ENCODE measurements at places on chromosomes 6 and 20.

DNA sequence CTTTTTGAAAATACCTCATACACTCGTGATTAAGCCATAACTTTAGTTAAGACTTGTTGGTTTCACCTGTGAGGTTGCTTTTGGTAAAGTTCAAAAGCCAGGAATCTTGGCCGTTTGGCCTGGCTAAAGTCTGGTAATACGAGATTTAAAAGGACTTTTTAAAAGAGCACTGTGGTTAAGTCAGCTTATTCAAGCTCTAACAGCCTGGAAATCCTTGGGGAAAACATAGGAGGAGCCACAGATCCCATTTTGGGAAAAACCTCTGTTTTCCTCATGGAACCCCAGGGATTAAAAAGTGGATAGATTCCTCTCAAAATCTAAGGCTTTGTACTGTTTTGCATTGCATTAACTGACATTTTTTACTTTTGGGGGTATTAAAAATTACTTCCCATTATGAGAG is 13.7 kb upstream of the SLC22A16 start:
- no peak for DNase-seq

- DNase-seq: peak; percentile 78
Measured at GRCh38 chr20:2172305-2173175, 70.9 kb downstream of the STK35 start.

DNA sequence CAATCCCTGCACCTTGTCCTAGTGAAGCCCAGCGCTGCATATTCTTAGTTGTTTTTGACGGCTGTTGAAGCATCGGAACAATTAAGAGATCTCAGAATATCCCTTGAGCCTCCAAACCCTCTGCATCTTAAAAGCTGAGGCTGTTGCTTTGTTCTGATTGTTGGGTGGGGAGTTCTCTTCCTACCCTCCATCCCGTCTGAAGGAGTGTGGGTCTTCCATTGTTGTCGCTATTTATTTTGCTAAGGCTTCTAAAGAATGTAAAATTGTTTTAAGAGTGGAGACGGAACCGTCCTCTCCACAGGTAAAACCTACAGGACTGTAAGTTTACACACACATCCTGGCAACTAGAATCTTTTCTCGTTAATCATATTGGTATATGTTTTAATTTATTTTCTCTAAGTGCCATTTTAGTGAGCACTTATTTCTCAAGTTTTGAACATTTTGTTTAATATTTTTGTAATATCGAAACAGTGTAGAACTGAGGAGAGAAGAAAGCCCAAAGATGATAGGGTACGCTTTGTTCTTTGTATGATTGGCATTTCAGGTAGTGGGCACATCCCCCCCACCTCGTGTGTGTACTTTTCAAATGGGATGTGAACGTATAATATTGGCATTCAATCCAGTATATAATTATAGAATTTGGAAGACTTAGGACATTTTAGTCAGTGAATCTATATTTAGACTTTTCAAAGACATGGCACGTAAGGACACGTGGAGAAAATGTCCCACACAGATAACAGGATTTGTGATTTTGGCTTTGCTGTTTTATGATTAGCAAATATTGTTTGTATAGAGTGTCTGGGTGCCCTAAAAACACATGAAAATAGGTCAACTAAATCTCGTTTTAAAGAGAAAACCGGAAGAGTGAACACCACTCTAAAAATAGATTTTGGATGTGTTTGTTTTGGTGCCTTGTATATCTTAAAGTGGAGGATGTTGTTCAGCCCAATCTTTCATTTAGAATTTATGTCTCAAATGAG is 1.3 kb downstream of the RNF146 start:
- DNase-seq: no peak

GRCh38 chr6:167090171-167090570 is 32.7 kb upstream of the CCR6 start:
- peak; percentile 51 for DNase-seq

GRCh38 chr20:44736170-44737021 is 9.3 kb upstream of the KCNK15 start:
- peak; percentile 91 for DNase-seq

DNA sequence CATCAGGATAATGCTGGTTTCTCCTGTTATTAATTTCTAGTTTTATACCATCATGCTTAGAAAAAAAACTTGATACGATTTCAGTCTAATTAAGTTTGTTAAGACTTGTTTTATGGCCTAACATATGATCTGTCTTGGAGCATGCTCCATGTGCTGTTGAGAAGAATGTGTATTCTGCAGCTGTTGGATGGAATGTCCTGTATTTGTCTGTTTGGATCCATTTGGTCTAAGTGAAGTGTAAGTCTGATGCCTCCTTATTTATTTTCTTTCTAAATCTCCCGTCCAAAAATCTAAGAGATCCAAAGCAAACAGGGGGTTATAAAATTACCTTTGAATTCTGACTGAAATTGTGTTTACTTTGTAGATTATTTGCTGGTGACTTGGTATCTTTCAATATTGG is 30.0 kb upstream of the PRND start:
- DNase-seq: no peak

GRCh38 chr6:126963077-126963809 is 155.2 kb upstream of the RSPO3 start:
- no peak for DNase-seq

DNA sequence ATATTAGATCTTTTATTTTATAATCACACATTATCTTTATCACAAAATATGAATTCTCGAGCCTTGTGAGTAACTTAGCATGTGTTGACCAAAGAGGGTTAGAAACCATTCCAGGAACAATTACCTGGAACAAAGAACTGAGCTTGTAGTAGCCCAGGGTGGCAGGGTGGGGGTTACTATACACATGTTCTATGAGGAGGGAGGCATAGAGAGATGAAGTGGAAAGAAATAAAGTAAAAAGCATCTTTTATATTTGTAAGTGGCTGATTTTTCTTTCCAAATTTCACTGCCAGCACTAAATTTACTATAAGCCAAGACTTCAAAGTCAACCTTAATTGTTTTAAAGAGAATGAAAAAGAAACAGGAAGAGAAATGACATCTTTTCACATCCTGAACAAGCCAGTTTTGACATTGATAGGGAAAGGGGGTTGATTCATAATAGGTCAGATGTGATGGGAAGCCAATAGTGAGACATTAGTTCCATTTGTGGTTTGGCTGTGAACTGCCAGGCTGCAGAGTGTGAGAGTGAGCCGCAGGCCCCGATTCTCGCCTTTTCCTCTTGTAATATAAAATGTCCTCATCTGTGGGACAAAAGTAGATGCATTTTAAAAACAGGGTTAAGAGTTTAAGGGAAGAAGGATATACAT is 52.7 kb upstream of the MYB start:
- no peak for DNase-seq

DNA sequence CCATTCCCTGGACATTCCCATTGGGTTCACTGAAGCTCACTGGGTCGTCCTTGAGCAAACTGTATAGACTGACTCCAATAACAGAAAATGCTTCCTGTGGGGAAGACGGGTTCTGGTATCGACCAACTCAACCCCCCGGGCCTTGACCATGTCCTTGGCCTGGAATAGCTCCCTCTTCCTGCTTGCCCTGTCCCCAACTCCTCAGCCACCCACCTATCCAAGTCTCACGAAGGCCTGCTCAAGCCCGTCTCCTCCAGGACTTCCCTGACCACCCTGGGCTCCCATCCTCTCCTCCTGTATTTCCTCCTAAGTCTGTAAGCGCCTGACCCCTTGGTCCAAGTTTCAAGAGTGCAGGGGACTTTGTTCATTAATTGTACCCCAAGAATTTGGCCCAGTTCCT is 2.8 kb upstream of the HMGA1 start:
- no peak for DNase-seq

- DNase-seq: no peak
Measured at GRCh38 chr20:22495172-22495571, 89.2 kb downstream of the FOXA2 start.

DNA sequence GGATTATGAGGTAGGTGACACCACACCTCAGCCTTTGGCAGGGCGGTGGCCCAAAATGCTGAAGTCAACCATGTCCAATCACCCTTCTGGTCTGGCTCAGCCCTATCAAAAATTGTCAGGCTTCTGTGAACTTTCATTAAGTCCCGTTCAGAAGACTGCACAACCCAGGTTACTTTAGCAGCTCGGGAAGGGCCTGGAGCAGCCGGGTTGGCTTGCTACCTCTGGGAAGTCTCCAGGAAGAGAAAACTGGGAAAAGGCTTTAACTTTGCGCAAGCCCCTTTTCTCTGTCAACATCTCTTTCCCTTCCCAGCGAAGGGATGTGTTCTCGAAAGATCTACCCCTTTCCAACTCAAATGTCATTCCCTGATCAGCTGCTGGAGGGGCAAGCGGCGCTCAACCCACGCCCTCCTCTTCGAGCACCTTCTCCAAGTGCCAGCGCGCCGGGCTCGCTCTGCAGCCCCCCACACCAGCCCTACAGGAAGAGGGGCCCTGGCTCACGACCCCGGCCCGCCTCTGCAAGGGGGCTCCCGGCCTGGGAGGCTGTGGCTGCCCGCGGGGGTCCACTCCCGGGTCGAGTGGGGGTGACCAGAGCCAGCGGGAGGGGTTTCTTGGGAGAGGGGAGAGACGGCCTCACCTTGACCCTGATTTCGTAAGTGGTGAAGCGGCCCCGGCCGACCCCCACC is 573 bp downstream of the SNX3 start:
- DNase-seq: peak; percentile 48

GRCh38 chr6:25223490-25223991 is 55.6 kb upstream of the CARMIL1 start:
- DNase-seq: peak; percentile 81

GRCh38 chr6:157164972-157165371 is 158.3 kb downstream of the TMEM242 start:
- no peak for DNase-seq

DNA sequence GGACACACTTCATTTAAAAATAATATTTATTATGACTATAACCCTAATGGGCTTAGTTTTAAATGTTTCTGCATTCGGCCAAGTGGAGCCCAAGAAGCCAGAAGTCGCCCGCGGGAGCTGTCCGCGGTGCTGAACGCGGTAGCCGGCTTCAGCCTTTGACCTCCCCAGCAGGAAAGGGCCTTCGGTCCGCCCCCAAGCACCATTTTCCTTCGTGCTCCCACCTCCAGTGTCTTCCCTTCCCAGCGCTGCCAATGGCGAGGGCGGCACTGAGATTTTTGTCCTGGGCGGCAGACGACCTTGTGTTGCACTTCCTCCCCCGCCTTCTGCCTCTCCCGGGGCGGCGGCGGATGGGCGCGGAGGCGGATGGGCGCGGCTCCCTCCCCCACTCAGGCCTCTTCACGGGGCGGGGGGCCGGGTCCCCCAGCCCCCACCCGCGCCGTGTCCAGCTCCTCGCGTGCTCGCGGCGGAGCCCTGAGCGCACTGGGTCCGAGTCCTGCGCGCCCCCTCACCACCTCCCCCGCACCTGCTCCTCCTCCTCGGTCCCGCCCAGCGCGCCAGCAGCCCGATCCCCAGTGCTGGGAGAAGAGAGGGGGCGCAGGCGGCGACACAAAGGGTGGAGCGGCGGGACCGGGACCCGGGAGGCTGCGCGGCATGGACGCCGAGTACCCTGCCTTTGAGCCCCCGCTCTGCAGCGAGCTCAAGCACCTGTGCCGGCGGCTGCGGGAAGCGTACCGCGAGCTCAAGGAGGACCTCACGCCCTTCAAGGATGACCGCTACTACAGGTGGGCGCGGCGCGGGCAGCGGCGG is 23.6 kb upstream of the TMEM181 start:
- DNase-seq: peak; percentile 83

- no peak for DNase-seq
Measured at GRCh38 chr6:106858653-106859092, 115.9 kb downstream of the CD24 start.

DNA sequence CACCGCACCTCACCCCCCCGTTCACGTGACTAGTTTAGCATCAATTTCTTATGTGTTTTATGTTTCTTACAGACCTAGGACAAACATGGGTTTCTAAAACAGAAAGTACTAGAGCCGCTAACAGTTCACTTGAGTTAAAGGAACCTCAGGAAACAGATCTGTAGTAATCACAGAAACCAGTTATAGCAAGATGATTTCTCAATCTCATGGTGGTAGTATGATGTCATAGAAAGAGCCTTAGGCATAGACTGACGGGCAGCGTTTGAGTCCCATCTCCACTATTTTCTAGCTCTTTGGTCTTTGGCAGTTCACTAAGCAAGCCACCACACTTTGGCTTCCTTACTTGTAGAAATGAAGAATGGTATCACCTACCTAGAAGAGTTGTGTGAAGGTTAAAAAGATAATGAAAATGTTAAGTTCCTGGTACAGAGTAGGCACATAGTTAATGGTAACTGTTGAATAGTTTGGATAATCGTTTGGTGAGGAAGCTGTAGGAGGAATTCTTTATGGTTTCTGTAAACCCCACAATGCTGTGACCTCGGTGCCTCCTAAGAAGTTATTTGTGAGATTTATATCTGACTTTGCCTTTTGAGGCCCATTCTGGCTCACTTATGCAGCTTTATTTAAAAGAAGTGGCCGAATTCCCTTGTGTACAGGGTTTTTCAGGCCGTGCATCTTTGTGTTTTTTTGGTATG is 21.3 kb downstream of the CTNNBL1 start:
- peak; percentile 87 for DNase-seq

GRCh38 chr6:73030257-73030656 is 195.0 kb downstream of the KHDC1L start:
- no peak for DNase-seq

- no peak for DNase-seq
Measured at GRCh38 chr6:42263165-42263728, 45.6 kb upstream of the MRPS10 start.

GRCh38 chr6:100962466-100962865 is 81.3 kb upstream of the ASCC3 start:
- DNase-seq: no peak

- no peak for DNase-seq
Measured at GRCh38 chr6:56988145-56988544, 33.2 kb downstream of the BEND6 start.

DNA sequence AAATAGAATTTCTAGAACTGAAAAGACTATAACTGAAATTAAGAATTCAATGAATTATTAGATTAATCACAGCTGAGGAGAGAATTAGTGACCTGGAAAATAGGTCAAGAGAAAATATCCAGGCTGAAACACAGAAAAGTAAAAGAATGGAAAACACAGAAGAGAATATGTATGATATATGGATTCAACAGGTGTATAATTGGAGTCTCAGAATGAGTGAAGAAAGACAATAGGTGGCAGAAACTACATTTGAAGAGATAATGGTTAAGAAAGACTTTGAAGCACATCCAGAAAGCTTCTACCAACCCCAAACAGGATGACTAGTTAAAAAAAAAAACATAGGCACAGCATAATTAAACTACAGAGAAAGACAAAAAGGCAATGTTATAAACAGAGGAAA is 196.2 kb upstream of the ASCC3 start:
- no peak for DNase-seq

DNA sequence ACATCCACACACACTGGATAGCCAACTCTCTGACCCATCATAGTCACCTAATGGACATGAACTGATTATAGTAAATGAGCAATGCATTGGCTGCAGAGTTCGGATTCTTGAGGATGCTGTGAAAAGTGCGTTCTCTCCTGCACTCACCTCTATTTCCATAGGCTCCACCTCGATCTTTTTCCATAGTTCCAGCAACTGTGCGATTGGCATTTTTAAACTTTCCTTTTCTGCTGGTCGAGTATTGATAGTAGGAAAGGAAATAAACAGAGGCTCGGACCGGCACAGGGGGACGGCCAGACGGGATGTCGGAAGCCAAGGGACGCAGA is 94.4 kb downstream of the RNASET2 start:
- DNase-seq: no peak

GRCh38 chr6:150146436-150146835 is 3.6 kb downstream of the PPP1R14C start:
- DNase-seq: no peak

GRCh38 chr6:44078827-44079671 is 48.2 kb downstream of the MRPL14 start:
- peak; percentile 82 for DNase-seq
